ENCODE measurements at places on chromosomes 16 and 17. TPM values are rescaled to one million over a fixed set of nuclear protein-coding genes. Genes with fewer than 3 reads are reported as not detected.

Gene CIITA
- 119 TPM for total RNA-seq

DNA sequence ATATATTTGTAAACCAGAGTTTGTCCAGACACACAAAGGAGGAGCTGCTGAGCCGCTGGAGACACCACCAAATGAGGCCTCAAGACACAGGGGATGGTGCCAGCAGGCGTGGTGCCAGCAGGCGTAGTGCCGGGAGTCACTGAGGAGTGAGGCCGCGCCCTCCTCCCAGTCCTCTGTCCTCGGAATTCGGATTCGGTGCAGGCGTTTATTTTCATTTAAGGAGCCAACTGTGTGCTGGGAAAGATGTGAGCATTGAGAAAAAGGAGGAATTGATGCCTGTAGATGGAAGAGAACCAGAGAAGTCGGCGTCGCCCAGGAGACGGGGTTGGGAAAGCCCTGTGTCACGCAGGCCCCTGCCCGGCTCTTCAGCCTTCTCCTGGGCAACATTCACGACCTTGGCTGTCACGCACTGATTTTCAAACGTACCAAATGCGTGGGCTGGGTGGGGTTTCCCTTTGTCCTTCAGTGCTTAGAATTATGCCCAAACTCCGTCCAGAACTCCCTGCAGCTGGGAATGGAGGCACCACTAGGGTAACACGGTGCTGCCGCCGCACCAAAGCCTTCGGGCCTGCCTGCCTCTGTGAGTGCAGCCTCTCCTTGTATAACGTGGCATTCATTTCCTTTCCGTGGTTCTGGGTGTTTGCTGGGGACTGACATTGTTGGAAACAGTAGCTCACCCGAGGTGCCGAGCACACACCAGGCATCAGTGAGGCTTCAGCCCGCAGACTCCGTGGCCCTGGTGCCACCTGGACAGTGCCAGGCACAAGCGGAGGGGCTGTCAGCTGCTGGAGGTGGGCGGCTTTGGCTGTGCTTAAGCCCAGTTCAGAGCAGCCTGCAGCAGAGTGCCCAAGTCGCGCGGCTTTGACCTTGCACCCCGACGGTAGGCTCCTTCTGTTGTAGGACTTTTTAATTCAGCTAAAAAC lies 49.0 kb upstream of the CHMP6 start:
- peak; percentile 79 for DNase-seq

GRCh38 chr16:86343796-86344585 lies 166.3 kb upstream of the FOXF1 start:
- no peak for DNase-seq

DNA sequence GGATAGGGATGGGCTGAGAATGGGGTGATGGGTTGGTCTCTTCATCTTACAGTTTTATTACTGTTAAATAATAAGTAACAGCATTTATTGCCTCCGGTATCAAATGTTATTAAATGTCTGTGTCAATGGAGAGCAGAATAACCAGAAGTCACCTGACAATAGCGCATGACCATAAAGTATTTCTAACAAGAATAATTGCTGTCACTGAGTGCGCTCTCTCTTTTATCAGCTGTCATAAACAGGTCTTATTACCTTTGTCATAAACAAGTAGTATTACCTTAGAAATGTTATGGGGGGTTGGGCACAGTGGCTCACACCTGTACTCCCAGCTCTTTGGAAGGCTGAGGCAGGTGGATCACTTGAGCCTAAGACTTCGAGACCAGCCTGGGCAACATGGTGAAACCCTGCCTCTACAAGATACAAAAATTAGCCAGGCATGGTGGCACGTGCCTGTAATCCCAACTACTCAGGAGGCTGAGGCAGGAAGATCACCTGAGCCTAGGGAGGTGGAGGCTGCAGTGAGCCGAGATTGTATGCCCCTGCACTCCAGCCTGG lies 120.6 kb downstream of the MAP2K6 start:
- DNase-seq, result no peak

- no peak for DNase-seq
Measured at GRCh38 chr16:15970202-15970601, 20.8 kb downstream of the ABCC1 start.

- DNase-seq, result no peak
Measured at GRCh38 chr17:19709841-19710240, 6.5 kb downstream of the SLC47A2 start.

DNA sequence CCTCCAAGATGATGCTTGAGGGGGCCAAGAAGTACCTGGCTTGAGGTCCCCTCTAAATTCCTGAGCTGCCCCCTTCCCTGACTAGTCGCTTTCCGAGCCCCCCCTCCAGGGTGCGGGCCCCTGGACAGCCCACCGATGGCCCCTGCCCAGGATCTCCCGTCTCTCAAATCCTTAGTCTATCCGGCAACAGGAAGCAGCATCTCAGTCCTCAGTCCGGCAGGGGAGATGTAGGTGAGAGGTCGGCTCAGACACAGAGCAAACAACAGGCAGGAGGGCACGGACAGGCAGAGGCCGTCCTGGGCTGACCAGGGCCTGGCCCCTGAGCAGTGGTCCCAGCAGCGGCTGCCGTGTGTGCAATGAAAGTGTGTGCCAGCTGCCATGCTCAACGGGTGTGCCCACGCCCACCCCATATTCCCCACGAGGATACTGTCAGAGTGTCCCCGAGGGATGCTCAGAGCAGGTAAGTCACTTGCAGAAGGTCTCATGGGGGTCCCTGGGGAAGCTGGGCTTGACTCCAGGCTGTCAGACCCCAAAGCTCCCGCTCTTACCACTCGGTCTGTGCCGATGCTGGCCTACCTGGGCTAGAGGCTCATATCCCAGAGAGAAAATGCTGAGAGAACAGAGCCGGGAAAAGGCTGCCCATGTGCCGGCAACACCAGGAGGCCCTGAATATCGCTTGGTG lies 7.2 kb downstream of the SLC43A2 start:
- DNase-seq, result no peak

DNA sequence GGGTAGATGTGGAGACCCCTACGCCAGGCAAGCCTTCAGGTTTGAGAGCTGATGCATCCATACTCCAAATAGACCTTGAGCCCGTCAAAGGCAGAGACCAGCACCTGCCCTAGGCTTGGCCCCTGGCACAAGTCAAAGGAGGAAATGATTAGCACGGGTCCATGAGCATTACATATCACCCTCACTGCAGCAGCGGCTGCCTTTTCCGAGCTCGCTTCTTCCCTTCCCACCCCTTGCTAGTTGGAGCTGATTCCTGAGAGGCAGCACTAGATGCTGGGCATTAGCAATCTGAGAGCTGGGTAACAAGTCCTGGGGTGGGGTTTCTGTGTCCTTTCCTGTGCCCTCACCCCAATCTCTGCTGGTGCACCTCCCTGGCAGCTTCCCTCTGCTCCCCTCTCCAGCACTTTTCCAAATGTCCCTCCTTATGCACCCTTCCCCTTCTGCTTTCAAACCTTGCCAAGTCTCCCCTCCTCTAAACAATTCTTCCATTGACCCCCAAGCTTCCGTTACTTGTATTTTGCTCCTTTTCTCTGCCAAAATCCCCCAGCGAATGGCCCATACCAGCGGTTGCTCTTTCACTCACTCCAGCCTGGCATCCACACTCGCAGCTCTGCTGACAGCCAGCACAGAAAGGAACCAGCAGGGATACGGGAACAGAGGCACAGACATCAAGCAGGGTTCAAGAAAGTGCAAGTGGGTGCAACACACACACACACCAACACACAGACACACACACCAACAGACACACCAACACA lies 3.0 kb downstream of the CDRT4 start:
- DNase-seq, result no peak

All from lower lobe of right lung (tissue), 2 donors.